Stimulated activated CD4-positive, alpha-beta T cell treated with anti-CD3 and anti-CD28 coated beads, Interleukin-1b, Interleukin-23, amount 100 ng/mL, for 48 hours (primary cell): ENCODE measurements at places on chromosomes 4 and X.
A peak's percentile ranks its signal among the peaks of the same experiment; 100 is the strongest.

- DNase-seq = no peak
Measured at GRCh38 chr4:15794905-15795304, 16.8 kb downstream of the CD38 start.

DNA sequence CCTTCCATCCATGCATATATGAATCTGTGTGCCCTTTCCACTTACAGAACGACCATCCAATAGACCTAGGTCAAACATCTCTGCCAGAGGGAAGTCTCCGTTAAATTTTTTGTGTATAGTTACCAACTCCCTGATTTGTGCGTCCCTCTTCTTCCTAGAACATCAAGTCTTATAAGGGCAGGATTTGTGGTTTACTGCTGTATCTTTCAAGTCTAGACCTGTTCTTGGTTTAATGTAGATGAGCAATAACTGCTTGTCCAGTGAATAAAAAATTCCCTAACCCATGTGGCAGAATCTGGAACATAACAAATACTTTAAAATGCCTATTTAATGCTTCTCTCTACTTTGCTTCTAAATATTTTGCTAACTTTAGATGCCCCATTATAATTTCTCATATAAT, 988.8 kb downstream of the RAPGEF2 start:
- DNase-seq = no peak

DNA sequence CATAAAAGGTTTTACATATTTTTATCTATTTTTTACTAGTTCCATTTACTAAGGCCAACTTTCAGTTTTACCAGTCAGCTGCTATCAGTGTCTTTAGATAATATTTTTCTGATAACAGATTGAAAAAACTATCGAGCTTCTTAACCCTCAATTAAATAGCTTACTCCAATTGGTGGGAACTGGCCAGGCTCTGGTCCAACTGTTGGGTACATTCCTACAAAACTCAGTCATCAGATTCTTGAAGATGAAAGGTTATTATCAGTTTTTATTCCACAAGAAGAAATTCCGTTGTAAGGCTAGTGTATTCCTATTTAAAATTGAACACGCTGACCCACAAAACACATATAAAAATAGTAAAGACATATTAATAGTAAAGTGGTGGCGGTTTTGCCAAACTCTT, 346.2 kb downstream of the MAPK10 start:
- DNase-seq = no peak

DNA sequence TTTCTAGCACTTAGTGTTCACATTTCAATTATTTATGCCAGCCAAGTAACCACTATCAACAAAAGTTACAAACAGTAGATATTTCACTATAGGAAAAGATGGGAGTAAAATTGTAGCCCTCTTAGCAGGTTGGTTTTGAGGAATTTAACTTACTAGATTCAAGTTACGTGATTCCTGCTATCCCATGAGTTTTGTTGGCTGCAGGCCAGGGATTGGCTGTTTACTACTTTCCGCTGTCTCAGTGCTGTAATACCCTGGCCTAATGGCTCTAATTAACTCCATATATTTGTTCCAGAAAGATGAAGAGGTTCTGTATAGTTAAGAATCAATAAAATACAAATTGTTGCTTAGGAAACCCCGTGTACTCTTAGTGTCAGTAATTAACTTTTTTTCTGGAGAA, 55.5 kb upstream of the MAGED1 start:
- DNase-seq = no peak

GRCh38 chr4:126591583-126591982, 1041.2 kb upstream of the INTU start:
- DNase-seq = no peak

- no peak for DNase-seq
Measured at GRCh38 chr4:6110681-6111353, 89.5 kb downstream of the JAKMIP1 start.

GRCh38 chr4:34198966-34199365, 2045.3 kb downstream of the ARAP2 start:
- no peak for DNase-seq

- no peak for DNase-seq
Measured at GRCh38 chrX:150676221-150676620, 17.0 kb upstream of the MTMR1 start.

GRCh38 chr4:115234405-115235093, 121.1 kb upstream of the NDST4 start:
- no peak for DNase-seq

DNA sequence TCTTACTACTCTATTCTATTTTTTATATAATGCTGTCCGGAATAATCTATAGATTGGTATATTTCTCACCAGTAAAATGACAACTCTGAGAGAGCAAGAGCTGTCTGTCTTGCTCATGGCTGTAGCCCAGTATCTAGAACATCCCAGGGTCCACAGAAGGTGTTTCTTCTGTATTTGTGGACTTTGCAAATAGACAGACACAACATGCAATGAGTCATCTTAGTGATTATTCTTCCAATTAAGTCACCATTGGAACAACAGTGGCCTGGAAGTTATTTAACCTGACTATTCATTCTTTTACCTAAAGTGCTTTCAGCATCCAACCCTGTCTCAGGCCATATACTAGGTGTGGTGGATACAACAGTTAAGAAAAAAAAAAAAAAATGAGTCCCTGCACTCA, 179.5 kb downstream of the PPARGC1A start:
- no peak for DNase-seq

- DNase-seq = no peak
Measured at GRCh38 chr4:125642645-125643044, 327.9 kb downstream of the FAT4 start.

GRCh38 chrX:154720067-154720466, 30.8 kb downstream of the GAB3 start:
- DNase-seq = no peak

DNA sequence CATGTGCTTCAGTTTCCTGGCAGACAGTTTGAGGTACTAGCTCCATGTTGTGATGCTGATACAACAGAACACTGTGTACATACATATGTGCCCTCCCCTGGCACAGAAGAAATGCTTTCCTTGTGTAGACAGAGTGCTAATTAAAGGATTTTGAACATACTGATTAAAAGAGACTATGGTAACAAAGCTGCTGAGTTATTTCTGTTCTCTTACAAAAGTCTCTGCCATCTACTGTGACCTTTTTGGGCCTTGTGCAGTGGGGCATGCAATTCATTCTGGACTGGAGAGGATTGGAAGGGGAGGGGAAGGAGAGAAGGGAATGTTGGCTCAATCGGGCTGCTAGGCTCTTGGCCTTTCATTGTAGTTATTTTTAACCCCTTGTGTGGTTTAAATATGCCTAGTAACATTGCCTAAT, 6.0 kb downstream of the PDLIM5 start:
- no peak for DNase-seq

GRCh38 chr4:6372649-6373525, 99.5 kb downstream of the PPP2R2C start:
- peak; percentile 13 for DNase-seq

GRCh38 chrX:132843363-132843762, 115.1 kb downstream of the HS6ST2 start:
- DNase-seq = no peak

DNA sequence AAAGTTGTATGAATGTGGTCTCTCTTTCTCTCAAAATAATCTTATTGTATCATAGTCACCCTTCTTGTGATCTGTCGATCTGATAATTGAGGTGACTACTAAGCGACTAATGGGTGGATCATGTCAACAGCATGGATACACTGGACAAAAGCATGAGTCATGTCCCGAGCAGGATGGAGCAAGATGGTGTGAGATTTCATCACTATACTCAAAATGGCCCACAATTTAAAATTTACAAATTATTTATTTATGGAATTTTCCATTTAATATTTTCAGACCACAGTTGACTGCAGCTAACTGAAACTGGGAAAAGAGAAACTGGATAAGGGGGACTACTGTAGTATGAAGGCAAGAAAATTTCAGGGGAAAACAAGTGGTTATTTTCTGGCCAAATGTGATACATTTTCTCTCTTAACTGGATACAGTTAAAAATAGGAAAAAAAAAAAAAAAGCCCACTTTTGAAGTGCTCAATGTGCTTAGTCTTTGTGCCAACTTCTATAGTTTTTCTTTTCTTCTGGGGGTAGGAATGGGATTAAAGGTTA, 25.3 kb downstream of the FAM241A start:
- DNase-seq = peak; percentile 5

DNA sequence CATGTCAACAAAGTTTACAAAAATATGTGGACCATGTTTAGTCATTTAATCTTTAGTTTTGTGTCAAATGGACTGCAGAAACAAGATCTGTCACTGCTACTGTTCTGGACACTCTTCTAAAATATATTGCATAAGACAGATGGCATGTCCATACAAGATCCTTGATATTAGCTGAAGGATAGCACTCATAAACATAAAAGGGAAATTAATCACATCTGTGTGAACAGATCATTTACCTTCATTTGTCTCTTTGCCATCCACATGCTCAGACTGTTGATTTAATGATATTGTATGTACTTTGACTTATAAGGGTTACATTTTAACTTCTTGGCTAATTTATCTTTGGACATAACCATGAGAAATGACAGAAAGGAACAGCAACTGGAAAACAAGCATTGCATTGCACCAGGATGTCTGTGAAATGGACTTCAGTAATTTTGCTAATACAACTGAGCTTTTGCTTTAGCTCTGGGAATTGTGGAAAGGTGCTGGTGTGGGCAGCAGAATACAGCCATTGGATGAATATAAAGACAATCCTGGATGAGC, at the start of gene UGT2B7:
TSS of gene UGT2B7 (plus strand) at position 364 of the 546 bp plus-strand sequence. CDS start at position 411, 47 bp downstream.
- DNase-seq = no peak

GRCh38 chrX:27242581-27242980, 220.6 kb downstream of the PPP4R3C start:
- no peak for DNase-seq
